EH (cell line): ENCODE measurements at places on chromosomes 1 and 21.
A peak's percentile ranks its signal among the peaks of the same experiment; 100 is the strongest.

DNA sequence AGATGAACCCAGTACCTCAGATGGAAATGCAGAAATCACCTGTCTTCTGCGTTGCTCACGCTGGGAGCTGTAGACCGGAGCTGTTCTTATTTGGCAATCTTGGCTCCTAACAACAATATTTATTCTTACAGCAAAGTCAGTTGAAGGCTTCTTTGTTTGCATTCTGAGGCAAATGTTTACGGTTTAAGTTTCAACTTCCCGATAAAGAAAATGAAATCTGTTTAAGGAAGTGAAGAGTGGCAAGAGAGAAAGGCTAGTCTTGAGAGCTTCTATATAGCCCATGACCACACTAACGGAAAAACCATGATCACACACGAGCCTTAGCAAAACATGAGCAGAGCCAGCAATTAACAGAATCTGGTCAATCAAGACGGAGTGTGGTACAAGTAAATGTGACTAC, 122.6 kb upstream of the ZNHIT6 start:
- no peak for DNase-seq

DNA sequence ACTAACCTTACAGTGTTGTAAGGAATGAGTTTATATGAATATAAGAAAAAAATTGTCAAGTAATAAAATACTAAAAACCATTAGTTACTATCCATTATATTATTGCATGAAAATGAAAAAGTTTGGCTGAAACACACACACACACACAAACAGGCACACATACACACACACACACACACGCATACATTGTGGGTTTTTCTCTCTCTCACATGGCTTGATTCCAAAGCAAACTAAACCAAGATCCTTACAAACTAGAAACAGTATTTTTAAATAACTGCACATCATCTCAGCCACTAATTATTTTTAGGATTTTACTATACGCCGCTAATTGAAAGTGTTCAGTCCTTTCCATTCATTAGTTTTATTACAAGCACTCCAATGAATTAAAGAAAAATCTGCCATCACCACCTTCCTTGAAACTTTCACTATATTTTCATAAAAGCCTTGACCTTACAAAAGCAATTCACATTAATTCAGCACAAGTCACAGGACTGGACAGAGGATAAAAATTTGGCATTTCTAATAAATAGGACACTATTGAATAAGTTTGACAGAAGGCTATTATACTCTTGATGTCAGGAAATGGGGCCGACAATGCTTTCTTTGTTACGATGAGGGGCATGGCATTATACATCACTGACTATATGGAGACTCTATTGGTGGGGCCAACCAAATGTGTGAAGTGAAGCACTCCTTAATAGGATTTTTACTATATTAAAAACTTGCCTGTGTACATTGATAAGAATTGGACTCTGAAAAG, 187.0 kb upstream of the ESRRG start:
- DNase-seq: no peak

- DNase-seq: peak; percentile 57
Measured at GRCh38 chr1:46333300-46334029, 7.1 kb upstream of the NSUN4 start.

DNA sequence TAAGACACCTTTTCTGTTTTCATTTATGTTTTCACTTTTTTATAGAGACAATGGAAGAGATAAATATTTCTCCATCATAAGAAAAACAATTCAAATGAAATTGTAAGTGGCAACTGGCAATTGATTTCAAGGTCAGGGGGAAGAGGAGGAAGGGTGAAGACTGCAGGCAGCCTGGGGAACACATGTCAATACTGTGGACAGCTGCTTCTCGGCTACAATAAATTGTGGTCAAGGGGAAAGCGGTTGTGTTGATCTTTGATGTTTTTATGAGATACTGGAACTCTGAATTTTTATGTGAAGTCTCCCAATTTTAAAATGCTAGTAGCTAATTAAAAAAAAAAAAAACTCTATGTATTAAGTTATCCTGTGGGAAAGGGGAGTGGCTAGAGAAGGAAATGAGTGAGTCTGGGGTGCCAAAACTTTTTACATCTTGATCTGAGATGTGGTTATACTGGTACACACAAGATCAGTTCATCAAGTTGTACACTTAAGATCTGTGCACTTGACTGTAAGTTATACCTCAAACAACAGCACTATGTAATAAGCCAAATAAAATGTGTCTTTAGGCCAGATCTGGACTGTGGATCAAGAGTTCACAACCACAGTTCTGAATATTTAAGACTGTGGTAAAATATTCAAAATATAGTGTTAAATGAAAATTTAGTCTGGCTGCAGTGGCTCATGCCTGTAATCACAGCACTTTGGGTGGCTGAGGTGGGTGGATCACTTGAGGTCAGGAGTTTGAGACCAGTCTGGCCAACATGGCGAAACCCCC, 18.0 kb downstream of the SSX2IP start:
- no peak for DNase-seq

- DNase-seq: peak; percentile 7
Measured at GRCh38 chr1:63946866-63947491, 173.2 kb downstream of the ROR1 start.

DNA sequence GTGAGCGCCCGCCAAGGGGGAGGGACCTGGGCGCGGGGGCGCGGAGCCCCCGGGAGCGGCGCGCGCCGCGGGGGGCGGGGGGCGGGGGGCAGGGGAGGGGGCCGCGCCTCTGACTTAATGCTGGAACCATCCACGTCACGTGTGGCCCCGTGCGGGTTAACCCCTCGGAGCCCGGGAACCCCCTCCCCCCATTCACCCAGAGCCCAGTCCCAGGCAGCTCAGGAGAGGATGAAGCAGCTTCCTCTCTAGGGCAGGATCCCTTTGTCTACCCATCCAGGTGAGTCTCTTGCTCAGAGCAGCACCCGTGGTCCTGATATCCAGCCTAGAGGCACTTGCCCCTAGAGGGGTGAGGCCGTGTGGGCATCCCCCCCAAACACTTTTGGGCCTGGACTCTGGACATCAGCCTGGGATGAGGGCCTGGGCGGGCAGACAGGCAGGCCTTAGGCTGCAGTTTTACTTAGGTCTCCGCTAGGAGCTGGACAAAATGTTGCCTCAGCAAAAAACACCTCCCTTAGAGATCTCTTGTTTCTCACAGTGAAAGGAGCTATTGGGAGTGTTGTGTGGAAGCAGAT, at the start of gene ALX3:
Gene ALX3 (minus strand): TSS at position 2 of the 572 bp plus-strand sequence. CDS start 60 bp downstream, outside the sequence.
- no peak for DNase-seq

DNA sequence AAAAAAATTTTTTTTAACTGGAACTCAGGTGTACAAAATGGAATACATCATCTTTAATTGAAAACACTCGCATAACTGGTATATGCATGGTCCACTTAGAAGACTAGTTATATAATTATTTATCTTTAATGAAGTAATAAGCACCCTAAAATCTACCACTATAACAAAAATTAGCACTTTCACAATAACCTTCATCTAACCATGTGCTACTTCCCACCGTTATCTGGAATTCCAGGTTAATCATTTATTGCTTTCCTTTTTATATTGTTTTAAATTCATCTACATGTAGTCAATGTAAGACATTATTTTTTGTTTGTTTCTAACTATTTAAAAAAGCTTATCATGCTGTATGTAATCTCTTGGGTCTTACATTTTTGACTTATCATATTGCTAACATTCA, 39.0 kb downstream of the GDAP2 start:
- DNase-seq: no peak
